ENCODE measurements at places on chromosomes 2 and 18. TPM values are rescaled to one million over a fixed set of nuclear protein-coding genes. Genes with fewer than 3 reads are reported as not detected.
A peak's percentile ranks its signal among the peaks of the same experiment; 100 is the strongest.

The PAX8 gene
- total RNA-seq = 1.4 TPM

- peak within 1 kb of the TSS; percentile 75 for H3K27ac ChIP-seq
- H3K4me1 ChIP-seq = peaks cover 10% of the 10 kb centered on the region
- no peaks in the 10 kb centered on the region for H3K27me3 ChIP-seq
- peak within 1 kb of the TSS; percentile 100 for H3K4me3 ChIP-seq
- no peaks in the 10 kb centered on the region for H3K36me3 ChIP-seq
Observed at GRCh38 chr2:70767699-70768589, at the start of gene ADD2. ADD2 (minus strand) TSS chr2:70768200; CDS start chr2:70706408, 61,792 bp downstream.

GRCh38 chr2:236209535-236209934, 41.3 kb upstream of the GBX2 start:
- DNase-seq = peak; percentile 15
- no peak overlapping the region for H3K4me3 ChIP-seq
- H3K4me1 ChIP-seq = peaks cover 3% of the 10 kb centered on the region
- H3K27me3 ChIP-seq = no peaks in the 10 kb centered on the region
- H3K36me3 ChIP-seq = no peaks in the 10 kb centered on the region

GRCh38 chr2:88350331-88351248, 101.9 kb downstream of the FOXI3 start:
- H3K27me3 ChIP-seq = peaks cover 81% of the 10 kb centered on the region
- H3K27ac ChIP-seq = no peak overlapping the region
- H3K36me3 ChIP-seq = no peaks in the 10 kb centered on the region
- peak overlapping the region; percentile 42 for H3K4me3 ChIP-seq
- peak; percentile 84 for DNase-seq
- H3K4me1 ChIP-seq = peaks cover 16% of the 10 kb centered on the region

GRCh38 chr2:43837033-43837432, 1.6 kb downstream of the ABCG5 start:
- H3K4me3 ChIP-seq = no peak overlapping the region
- DNase-seq = no peak
- H3K27ac ChIP-seq = no peak overlapping the region

DNA sequence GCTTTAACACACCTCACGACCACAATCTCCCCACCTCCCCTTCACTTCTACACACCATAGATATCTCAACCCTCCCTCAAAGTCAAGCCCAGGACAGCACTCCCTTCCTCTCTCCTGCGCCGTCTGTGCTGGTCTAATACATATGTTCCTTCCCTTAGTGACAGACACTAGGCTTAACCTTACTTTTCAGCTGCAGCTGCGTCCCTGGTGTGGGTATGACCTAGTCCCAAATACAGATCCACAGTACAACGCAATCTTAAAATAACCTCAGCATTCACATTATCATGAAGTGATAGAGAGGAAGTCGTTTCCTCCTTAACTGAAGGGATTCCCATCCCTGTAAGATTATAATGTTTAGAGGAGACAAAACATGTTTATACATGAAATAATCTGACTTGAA, 192.7 kb upstream of the TANK start:
- H3K36me3 ChIP-seq = no peaks in the 10 kb centered on the region
- peaks cover 3% of the 10 kb centered on the region for H3K4me1 ChIP-seq
- no peak for DNase-seq
- H3K27ac ChIP-seq = no peak overlapping the region
- no peaks in the 10 kb centered on the region for H3K27me3 ChIP-seq

The RAX gene
- 78.1 TPM for total RNA-seq

- H3K27ac ChIP-seq = no peak overlapping the region
- no peaks in the 10 kb centered on the region for H3K4me1 ChIP-seq
- DNase-seq = no peak
- H3K27me3 ChIP-seq = no peaks in the 10 kb centered on the region
- H3K36me3 ChIP-seq = no peaks in the 10 kb centered on the region
Observed at GRCh38 chr2:140154271-140154670, 1374.1 kb upstream of the NXPH2 start.

DNA sequence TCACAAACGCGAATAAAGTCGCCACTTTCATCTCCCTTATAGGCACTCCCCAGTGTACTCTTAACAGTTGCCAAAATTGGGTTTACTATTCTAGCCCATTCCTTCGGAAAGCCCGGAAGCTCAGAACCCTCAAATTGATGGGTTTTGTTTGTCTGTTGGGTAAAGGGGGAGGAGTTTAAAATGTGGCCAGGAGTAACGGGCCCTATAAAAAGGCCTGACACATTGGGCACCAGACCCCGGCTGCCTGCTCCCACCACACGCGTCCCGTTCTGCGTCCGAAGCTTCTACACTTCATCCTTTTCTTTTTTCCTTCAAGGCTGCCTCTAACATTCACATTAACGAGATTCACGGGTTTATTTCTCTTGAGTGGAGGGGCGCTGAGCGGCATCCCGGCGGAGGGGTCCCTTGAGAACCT, 837 bp downstream of the NHEJ1 start:
- peaks cover 8% of the 10 kb centered on the region for H3K4me1 ChIP-seq
- peak overlapping the region; percentile 67 for H3K4me3 ChIP-seq
- peaks cover 10% of the 10 kb centered on the region for H3K27me3 ChIP-seq
- DNase-seq = no peak
- H3K36me3 ChIP-seq = no peaks in the 10 kb centered on the region

DNA sequence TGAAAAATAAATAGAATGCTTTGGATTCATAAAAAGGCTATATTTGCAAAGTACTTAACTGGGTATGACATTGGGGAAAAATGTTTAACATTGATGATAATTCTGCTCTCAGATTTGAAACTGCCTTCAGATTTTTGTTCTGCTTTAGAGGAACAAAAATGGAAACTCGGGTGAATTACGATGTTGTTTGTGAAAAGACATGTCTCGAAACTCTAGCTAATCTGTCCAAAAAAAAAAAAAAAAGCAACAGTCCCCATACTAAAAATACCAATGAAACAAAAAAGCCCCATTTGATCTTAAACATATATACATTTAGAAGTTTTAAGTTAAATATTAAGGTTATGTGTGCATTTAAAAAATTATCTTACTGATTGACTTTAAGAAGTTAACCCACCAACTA, 3.0 kb downstream of the ZDBF2 start:
- no peak for DNase-seq
- H3K4me1 ChIP-seq = peaks cover 28% of the 10 kb centered on the region

GRCh38 chr18:79186649-79187048, 117.5 kb downstream of the ATP9B start:
- peaks cover 10% of the 10 kb centered on the region for H3K4me1 ChIP-seq
- no peaks in the 10 kb centered on the region for H3K36me3 ChIP-seq
- H3K27ac ChIP-seq = no peak overlapping the region
- no peak overlapping the region for H3K4me3 ChIP-seq

DNA sequence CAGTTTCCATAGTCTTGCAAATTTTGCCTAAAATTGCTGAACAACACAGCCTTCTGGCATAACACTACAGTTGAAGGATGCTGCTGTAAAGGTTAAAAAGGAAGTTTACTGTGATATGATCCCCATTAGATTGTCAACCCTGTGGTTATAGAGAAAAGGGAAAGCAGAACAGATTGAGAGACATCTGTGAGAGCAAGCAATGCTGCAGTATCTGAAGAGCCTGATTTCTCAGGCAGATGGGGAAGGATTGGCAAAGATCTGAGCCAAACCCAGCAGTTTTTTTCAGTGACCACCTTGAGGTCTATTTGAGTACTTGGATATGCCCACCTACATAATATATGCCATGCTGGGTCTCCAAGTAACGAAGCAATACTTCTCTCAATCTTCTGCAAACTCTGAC, 8.5 kb upstream of the ST8SIA3 start:
- no peaks in the 10 kb centered on the region for H3K36me3 ChIP-seq
- no peaks in the 10 kb centered on the region for H3K27me3 ChIP-seq
- H3K4me1 ChIP-seq = no peaks in the 10 kb centered on the region
- H3K4me3 ChIP-seq = no peak overlapping the region
- no peak overlapping the region for H3K27ac ChIP-seq

DNA sequence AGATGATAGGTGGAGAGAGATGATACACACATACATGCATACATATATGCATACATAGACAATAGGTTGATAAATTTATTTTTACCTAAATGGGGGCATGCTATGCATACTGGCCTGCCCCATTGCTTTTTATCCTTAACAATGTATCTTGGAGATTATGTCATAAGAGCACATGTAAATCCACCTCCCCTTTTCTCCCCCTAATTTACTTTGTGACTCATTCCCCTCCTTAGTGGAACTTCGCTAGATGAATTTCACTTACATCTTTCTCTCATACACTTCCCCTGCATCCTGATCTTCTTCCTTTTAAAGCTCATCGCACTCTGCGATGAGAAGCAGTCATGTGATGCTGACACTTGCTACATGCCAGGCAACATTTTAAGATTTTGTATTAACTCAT, 223.6 kb downstream of the C1D start:
- H3K4me3 ChIP-seq = no peak overlapping the region
- no peaks in the 10 kb centered on the region for H3K27me3 ChIP-seq
- H3K36me3 ChIP-seq = no peaks in the 10 kb centered on the region
- no peak for DNase-seq
- no peak overlapping the region for H3K27ac ChIP-seq
- H3K4me1 ChIP-seq = no peaks in the 10 kb centered on the region

The PROKR1 gene
- 2.1 TPM for total RNA-seq

DNA sequence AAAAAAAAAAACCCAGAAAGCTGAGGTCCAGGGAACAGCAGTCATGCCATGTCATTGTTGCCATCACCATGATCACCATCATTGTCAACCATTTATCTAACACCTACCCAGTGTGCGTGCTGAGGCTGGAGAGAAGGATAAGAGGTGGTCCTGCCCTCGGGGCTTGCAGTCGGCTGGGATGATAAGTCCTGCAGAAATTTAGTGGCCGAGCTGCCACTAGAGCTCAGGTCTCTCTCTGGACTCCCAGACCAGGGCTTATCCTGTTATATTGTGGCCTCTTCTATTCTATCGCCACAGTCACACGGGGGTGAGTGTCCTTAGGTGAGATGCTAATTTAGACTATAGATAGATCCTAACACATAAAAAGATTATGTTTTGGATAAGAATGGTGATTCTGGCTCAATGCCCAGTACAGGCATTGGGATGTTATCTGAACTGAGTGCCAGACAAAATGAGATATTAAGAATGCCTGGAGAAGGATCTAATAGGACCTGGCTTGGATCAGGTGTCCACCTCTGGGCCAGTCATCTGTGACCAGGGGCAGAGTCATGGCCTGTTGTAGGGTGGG, 43.2 kb upstream of the YWHAQ start:
- no peaks in the 10 kb centered on the region for H3K36me3 ChIP-seq
- no peak overlapping the region for H3K27ac ChIP-seq
- H3K4me1 ChIP-seq = peaks cover 10% of the 10 kb centered on the region
- no peaks in the 10 kb centered on the region for H3K27me3 ChIP-seq
- H3K4me3 ChIP-seq = no peak overlapping the region

The ZNF892 gene
- 15.4 TPM for total RNA-seq

- H3K36me3 ChIP-seq = no peaks in the 10 kb centered on the region
- no peaks in the 10 kb centered on the region for H3K27me3 ChIP-seq
- no peak for DNase-seq
- no peak overlapping the region for H3K27ac ChIP-seq
Observed at GRCh38 chr2:80050246-80050645, 254.3 kb downstream of the LRRTM1 start.

GRCh38 chr2:6290217-6291015, 575.3 kb downstream of the CMPK2 start:
- no peaks in the 10 kb centered on the region for H3K36me3 ChIP-seq
- H3K27me3 ChIP-seq = no peaks in the 10 kb centered on the region
- no peak overlapping the region for H3K27ac ChIP-seq
- H3K4me3 ChIP-seq = no peak overlapping the region
- no peaks in the 10 kb centered on the region for H3K4me1 ChIP-seq

DNA sequence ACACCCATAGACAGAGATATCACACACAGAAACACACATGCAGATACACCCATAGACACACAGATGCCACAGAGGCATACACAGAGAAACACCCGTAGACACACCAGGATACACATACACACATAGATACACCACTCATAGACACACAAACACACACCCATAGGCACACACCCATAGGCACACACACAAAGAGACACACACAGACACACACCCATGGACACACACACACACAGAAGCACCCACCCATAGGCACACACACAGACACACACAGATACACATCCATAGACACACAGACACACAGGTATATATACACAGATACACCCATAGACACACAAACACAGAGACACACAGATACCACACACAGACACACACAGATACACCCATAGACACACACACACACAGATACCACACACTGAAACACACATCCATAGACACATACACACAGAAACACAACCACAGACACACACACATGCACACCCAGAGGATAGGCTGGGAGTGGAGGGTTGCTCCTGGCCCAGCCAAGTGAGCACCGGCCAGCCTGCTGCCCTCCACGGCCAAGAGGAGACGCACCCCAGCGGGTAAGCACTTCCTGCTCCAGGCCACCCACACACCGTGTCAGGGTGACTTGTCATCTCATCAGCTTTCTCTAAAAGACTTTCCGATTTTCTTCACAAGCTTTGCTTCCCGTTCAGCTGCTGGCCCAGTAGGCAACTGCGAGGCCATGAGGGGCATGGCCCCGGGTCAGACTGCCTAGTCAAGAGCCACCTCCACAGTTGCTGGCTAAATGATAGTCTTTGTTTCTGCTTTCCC, 14.1 kb upstream of the CNNM3 start:
- H3K36me3 ChIP-seq = peaks cover 3% of the 10 kb centered on the region
- DNase-seq = no peak
- peaks cover 4% of the 10 kb centered on the region for H3K4me1 ChIP-seq

- no peaks in the 10 kb centered on the region for H3K27me3 ChIP-seq
- DNase-seq = peak; percentile 41
- H3K27ac ChIP-seq = no peak overlapping the region
- peaks cover 34% of the 10 kb centered on the region for H3K4me1 ChIP-seq
- no peak overlapping the region for H3K4me3 ChIP-seq
Observed at GRCh38 chr2:16218625-16219024, 278.3 kb downstream of the MYCN start.

The GLI2 gene
- 9.4 TPM for total RNA-seq

- peaks cover under 1% of the 10 kb centered on the region for H3K27me3 ChIP-seq
- no peaks in the 10 kb centered on the region for H3K36me3 ChIP-seq
- no peak for DNase-seq
- no peak overlapping the region for H3K27ac ChIP-seq
Observed at GRCh38 chr2:9212661-9213411, 6.2 kb downstream of the ASAP2 start.

GRCh38 chr2:9702604-9703084, 71.8 kb upstream of the YWHAQ start:
- no peak overlapping the region for H3K27ac ChIP-seq
- H3K36me3 ChIP-seq = no peaks in the 10 kb centered on the region
- no peaks in the 10 kb centered on the region for H3K4me1 ChIP-seq
- no peak for DNase-seq
- no peaks in the 10 kb centered on the region for H3K27me3 ChIP-seq
